ENCODE measurements at places on chromosomes 2 and 18.

- DNase-seq = peak; percentile 93
These were observed 80.5 kb upstream of the ITPRID2 start for GRCh38 chr2:181810823-181811695.

DNA sequence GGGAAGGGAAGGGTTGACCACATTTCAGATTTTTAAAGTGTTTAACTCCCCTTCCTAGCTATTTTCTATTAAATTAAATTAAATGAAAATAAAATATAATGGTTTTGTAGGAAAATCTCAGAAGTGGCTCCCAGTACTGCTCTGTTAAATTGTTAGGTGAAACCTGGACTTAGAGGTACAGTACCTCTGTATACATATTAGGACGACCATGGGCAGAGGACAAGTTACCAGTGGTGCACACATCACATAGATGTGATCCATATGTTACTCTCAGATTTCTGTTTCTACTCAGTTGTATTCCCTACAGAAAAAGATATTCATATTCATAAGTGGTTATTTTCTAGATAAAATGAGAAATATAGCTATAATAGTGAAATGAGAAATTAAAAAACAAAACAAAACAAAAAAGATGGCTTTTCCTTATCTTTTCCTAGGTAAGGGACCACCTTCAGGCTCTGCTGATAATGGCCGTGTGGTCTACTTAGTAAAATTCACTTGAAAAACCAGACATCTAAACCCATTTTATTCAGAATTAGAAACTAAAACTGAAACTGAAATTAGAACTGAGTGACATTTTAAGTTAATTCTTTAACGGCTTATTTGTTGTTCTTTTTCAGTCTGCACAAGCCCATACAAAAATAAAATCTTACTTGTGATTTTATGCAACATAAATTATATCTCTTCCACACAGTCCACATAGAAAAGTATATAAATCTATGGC lies 832.5 kb upstream of the CHAC2 start:
- no peak for DNase-seq

DNA sequence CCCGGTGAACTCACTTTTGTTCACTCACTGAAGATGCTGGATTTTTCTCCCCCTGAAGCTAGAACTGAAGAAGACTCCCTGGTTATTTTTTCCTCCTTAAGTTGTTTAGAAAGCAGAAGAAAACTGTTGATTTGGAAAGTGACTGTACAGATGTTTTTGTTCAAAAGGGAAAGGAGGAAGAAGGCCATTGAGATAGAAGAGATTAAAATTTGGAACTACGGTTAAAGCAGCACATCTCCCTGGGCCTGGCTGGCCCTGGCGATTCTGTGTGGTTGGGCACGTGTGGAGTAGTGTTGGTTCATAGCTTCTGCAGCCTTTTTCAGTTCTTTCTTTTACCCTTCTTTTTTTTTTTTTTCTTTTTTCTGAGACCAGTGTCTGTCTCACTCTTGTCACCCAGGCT lies 109.2 kb downstream of the MAP4K4 start:
- no peak for DNase-seq

DNA sequence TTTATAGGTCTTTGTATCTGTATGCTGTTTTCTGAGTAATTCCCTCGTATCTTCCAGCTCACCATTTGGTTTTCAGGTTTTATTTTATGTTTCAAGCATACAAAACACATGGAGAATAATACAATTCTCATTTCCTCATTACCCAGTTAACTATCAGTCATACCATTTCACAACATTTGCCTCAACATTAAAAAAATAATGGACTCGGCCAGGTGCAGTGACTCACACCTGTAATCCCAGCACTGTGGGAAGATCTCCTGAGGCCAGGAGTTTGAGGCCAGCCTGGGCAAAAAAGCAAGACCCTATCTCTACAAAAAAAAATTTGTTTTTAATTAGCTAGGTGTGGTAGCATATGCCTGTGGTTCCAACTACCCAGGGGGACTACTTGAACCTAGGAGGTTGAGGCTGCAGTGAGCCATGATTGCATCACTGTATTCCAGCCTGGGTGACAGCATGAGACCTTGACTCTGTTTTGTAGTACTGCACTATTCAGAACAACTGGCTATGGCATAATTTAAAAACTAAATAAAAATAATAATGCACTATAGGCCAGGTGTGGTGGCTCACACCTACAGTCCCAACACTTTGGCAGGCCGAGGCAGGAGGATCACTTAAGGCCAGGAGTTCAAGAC lies 20.3 kb downstream of the NPC1 start:
- DNase-seq = no peak

DNA sequence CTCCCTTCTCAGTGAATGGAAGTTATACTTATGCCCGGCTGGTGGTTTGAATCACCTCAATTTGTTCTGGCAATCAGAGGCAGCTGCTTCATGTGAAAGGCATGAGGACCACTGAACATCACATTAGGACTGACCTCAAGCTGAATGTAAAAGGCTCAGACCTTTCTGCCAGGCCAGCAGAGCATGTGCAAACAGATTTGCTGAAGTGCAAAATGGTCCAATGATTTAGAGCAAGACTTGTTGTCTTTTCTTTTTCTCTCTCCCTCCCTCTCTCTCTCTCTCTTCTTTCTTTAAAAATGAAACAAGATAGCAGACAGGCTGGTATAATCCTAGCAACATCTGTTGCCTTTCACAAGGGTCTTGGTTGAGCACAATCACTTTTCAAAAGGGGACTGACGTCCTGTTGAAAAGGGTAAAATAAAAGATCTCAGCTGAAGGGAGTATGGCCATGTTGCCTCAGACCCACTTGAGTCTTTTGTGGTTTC lies 13.3 kb upstream of the CDH7 start:
- no peak for DNase-seq

DNA sequence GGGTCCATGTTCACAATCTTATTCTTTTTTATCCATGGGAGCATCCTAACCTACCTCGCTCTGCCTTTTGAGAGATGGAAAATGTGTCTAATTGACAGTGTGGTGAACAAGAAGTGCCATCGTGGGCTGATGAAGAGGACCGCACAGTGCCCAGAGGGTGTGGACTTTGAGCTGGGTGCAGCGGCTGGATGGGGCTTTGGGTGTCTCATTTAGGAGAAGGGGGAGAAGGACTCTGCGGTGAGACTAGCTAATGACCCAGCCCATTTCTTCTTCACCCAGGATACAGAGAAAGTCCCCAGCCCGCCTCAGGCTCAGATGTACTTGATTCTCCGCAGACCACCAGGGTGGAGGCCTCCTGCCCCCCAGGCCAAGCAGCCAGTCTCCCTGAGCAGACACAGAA lies 33.7 kb upstream of the SNTG2 start:
- DNase-seq = no peak

- no peak for DNase-seq
These were observed 15.0 kb upstream of the GPC1 start for GRCh38 chr2:240420206-240421104.

DNA sequence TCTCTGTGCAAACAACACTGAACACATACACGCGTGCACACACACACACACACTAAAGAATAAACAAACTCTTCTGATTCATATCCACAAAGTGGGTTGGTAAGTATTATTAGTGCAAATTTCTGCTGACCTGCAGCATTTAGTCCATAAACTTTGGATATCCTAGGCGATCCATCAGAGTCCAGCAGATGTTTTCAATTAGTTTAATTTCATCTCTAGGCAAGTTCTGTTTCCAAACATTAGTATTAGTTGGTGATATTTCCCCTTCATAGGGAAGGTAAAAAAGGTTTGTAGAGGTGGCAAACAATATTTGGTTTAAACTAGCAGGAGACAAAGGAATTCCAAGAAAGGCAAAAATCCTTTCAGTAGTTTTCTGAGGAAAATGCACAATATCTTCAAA lies 5.7 kb downstream of the DSEL start:
- DNase-seq = no peak

DNA sequence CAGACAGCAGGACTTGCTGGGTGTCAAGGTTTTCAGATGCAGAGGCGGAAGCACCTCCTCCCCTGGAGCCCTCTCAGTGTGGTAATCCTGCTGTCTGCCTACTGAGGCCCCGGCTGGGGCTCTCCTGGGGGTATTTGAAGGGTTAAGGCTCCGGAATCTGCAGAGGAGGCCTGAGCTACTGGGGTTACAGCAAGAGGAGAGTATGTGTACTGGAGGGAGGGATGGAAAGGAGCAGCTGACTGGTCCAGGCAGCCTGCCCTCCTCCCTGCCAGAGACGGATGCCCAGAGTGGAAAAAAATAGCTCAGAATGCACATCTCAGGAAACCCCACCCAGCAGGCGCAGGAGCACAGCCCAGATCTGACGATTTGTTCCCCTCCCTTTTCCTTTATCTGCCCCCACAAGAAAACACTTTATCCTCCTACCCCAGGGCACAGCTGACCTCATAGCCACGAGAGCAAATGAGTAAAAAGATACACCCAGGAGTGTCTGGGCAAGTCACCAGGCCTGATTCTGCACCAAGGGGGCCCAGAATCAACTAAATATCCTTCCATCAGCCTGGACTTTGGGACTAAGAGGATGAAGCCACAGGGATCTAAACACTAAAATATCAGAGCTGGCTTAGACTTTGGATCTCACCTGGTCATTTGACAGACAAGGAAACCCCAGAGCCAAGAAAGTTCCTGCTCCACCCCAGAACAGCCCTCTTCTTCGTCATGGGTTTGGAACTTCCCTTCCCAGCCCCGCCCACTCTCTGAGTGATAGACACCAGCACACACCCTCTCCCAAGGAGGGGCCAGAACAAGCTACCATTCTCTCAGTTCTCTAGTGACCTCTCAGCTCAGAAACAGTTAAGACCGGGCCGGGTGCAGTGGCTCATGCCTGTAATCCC lies 5.5 kb downstream of the TMBIM1 start:
- DNase-seq = peak; percentile 91

GRCh38 chr18:76584414-76585310 lies 89.6 kb upstream of the ZNF516 start:
- DNase-seq = no peak

DNA sequence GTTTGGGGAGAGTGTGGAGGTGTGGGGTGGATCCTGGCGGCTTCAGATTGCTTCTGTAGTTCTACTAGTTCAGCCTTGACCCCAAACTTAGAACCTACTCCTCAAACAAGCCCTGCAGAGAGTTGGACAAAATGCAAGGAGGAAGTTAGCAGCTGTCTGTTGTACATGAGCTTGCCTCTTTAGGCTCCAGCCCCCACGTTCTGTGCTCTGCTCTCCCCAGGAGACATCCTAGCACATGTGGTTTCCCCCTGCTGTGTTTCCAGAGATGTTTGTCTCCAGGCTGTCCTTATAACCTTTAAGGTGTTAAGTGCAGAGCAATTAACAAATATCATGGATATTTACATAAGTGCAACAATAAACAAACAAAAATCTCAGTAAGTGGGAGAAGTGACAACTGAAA lies 111.1 kb downstream of the ACOXL start:
- no peak for DNase-seq

DNA sequence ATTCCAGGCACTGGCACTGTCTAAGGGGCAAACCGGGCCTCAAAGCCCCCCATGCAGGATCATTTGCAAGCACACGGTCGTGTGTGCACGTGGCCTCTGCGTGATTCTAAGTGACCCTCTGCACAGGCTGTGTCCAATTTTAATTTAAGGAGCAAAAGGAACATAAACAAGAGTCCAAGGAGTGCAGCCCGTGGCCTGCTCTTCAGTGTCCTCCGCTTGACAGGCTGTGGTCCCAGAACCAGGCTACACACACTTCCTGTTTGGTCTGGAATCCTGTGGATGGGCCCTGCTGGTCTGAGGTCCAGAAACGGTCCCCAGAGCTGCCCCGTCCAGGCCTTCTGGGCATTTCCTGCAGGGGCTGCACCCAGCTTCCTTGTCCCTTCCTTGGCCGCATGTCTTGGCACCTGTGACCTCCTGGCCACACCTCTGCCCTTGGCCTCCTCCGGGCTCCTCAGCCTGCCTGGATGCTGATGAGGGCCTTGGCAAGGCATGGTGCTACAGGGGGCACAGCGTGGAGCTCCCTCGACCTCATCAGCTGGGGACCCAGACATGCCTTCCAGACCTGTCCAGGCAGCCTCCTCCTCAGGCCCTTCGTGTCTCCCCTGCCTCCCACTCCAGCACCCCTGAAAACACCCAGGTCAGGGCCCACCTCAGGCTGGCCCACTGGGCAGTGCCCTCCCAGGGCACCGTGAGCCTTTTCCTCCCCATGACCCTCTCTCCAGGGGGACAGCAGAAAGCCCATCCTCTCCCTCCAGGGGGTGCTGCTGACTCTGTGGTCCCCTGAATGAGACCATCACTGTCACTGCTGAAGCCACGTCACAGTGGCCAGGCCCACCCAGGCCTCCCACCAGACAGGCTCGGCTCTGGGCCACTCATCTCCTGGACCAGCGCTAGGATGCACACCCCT lies 136.4 kb upstream of the GPC1 start:
- DNase-seq = no peak

- DNase-seq = no peak
These were observed 6.6 kb upstream of the PROM2 start for GRCh38 chr2:95267458-95268210.

DNA sequence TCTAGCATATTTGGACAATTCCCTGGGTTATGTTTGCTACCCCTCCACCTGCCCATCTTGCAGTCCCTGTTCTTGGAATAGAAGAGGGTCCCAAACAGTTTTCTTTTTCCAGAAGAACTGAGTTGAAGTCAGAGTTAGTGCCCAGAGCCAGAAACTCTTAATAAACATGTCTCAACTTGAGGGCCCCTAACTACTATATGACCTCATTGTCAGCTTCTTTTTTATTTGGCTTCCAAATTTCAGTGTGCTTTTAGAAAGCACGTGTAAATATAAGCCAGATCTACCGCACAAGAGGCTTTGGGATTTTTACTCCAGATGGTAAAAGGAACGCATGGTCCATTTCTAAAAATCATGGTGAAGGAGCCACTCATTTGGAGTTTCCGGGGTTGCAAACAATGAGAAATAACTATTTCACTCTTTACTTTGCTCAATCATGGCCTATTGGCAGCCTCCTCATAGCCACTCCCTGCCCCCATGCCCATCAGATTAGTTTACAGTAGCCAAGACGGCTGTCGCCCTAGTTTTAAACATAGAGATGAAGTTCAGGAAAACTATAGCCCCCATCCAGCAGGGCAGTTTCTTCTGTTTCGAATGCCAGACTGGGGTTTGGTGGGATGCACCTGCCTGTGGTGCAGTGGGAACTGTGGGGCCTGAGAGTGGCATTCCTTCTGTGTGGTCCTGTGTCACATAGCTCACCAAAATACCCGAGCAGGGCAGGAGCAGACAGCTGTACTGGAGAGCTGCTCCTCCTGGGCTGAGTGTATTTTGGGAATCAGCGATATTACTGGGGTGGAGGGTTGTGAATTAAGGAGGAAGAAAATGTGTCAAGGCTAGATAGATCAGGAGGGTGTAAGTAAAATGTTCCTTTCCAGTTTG lies 1.7 kb downstream of the MAPRE3 start:
- DNase-seq = no peak

GRCh38 chr18:26506012-26506411 lies 42.3 kb downstream of the KCTD1 start:
- DNase-seq = no peak

Data from RWPE1 (cell line).